ENCODE measurements at places on chromosomes 3 and 15.

DNA sequence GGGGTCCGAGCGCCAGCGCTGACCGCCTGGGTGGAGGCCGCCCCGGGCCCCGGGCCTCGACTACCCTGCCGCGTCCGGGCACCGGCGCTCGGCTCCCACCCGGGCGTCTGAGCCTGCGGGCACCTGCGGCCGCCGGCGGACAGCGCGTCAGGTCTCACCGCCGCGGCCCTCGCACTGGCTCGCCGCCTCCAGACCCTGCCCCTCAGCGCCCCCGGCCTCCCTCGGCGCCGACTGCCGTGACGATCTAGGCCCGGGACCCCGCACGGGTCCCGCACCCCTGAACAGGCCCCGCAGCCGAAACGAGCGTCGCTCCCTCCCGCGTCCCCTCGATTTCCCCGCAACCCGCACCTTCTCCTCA is 297 bp downstream of the PRC1 start:
- no peak for DNase-seq

DNA sequence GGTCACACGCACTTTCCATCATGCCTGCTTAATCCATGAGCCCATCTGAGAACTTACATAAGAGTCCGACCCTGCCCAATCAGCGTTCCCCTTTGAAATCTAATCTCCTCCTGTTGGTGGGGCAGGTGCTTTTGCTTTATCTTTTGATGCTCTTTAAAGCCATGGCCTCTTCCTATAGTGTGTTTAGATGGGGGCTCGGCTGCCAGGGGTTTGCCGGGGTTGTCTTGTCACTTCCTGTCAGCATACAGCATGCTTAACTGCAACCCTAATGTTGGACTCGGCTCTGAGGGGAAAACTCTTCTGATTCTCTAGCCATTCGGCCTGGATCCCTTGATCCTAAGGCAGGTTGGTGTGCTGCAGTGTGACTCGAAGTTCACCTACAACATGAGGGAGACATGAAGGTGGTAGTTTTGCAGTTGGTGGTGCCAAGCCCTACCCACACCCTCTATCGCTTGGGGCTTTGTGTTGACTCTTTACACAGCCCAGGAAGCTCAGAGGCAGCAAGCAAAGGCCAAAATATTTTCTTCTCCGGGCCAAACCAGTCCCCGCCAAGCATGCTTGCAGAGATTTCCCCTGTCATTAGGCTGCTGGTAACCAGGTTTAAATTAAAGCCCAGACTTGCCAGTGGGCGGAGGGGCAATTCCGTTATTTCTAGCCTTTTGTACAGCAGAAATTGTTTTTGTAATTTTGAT is 218.7 kb downstream of the FEZF2 start:
- DNase-seq, result no peak

- no peak for DNase-seq
Observed at GRCh38 chr3:20564966-20565365, 379.0 kb upstream of the SGO1 start.

GRCh38 chr15:31228980-31229826 is 97.4 kb upstream of the KLF13 start:
- no peak for DNase-seq

- no peak for DNase-seq
Observed at GRCh38 chr15:101381671-101382212, 86.7 kb upstream of the SNRPA1 start.

- no peak for DNase-seq
Observed at GRCh38 chr15:96599268-96599667, 268.8 kb downstream of the NR2F2 start.

DNA sequence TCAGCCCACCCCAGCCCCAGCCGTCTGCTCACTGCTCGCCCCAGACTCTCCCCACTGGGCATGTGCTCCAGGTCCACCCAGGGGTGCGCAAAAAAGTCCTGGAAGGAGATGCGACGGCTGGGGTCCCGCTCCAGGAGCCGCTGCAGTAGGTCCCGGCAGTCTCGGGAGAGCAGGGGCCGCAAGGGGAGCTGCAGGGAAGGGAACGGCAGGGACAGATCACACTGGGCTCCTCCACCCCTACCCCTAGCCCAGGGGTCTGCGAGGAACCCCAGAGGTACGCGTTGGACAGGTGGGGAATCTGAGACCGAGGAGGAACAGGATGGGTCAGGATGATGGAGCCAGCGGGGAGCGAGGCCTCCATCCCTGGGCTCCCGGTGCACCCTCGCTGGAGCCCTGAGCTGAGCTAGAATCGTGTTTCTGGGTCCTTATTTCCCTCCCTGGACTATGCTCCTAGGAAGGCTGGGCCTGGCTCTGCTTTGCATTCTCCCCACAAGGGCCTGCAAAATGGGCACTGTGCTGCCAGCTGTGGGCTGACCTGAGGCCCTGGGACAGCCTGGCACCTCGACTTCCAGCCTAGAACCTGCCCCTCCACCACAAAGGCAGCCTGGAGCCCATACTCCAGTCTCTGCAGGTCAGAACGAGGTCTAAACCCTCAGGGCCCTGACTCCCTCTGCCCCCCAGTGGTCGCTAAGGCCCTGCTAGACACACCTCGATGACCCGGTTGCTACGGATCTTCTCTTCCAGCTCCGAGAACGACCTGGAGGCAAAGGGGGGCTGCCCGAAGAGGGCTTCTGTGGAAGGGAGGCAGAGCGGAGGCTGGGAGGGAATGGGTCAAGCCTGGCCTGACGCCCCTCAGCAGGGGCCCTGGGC is 3.2 kb downstream of the ULK3 start:
- DNase-seq, result no peak

DNA sequence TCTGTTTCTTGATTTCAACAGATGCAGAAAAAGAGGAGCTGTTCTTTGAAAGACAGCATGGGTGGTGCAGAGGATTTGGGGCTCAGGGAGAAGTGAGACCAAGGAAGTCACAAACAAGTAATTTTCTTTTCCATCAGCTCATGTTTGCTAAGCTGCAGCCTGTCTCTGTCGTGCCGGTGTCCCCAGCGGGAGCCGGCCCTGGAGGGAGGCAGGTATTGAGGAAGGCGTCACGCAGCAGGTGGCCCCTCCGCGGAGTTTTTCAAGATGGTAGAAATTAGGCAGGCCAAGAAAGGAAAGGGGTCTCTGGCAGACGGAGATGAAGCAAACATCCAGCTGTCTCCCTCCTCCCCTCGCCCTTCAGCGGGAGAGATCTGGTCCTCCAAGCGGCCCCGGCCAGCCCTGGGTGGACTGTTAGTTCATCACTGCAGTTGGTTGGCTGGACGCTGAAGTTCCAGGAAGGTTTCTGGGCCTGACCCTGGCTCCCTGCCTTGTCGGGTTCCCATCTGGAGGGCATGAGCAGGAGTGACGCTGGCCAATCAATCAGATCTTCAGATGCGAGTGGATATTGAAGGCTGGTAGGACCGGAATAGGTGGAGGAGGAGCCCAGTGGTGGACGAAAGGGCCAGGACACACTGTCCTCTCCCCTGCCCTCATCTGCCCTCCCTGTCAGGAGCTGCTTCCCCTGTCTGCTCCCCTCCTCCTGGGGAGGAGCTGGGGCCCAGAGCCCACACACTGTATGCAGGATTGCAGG is 27.7 kb upstream of the MUC4 start:
- no peak for DNase-seq

- DNase-seq, result no peak
Observed at GRCh38 chr15:25678500-25678855, 184.6 kb downstream of the ATP10A start.

DNA sequence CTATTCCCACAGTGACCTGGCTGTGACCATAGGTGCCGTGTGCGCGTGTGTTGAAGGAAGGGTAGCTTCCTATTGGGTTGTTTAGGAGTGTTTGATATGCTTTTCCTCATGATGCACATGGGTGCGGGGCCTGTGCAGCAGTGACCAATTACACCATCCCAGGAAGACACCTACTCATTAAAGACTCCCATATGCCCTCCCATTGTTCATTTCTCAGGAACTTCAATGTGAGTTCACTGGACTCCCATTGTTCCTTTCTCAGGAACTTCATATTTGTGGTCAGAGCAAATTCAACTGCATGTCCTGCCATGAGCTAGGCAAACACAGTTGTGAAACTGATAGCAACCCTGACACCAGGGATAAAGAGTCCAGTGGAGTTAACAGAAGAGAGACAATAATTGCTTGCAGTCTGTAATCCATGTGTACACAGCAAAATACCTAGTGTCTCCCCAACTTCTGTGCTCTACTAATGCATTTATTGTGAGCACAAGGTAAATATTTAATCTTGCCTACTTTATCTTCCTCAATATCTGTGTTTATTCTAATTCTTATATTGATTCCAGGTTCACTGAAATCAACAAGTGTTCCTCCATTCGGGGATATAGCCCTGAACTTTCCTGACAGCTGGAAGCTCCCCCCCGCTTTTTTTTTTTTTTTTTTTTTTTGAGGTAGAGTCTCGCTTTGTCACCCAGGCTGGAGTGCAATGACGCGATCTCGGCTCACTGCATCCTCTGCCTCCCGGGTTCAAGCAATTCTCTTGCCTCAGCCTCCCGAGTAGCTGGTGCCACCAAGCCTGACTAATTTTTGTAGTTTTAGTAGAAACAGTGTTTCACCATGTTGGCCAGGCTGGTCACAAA is 57.5 kb upstream of the GCNT3 start:
- no peak for DNase-seq

GRCh38 chr15:86916671-86917360 is 837.1 kb downstream of the AGBL1 start:
- DNase-seq, result no peak

DNA sequence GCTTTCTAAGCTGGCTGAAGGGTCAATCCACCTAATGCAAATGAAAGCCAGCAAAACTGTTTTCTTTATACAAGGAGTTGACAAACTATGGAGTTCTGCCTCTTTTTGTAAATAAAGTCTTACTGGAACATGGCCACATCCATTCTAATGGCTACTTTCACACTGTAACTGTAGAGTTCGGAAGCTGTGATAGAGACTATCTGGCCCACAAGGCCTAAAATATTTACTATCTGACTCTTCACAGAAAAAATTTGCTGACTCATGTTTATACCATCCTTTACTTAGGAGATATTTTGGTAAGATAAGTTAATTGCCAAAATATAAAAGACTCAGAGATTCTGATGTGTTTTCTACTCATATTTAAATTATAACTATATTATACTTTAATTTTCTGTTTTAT is 93.7 kb upstream of the GK5 start:
- DNase-seq, result no peak

DNA sequence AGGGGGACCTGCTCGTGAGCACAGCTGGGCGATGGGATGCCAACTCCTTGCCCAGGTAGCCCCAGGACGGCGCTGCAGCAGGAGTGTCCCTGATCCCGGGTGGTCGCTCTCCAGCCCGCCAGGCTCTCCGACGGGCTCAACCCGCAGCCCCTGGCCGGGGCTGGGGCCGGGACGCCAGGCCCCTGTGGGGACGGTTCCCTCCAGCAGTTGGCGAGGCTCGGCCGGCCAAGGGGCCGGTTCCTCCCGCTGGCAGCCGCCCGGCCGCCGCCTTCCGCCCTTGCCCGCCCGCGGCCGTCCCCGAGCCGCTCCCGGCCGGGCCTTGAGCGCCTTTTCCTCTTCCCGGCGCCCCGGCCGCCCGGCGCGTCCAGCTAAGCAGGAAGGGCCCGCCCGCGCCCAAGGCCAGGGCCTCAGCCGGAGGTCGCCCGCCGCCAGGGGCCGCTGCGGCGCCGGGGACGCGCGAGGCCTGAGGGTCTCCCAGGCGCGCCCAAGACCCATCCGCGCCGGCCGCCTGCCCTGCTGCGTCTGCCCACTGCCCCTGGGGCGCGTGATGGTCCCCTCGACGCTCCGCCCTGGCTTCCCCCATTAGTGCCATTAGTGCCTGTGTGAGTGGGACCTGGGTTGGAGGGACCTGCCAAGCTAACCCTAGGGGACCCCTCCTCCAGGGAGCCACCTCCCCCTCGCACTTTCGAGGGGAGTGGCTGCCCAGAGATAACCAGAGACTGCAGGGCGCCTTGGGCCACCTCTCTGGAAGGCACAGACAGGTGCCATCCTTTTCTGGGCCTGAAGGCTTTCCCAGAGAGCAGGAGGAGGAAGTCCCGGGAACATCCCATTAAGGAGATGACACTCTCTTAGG is 106.4 kb downstream of the FBLN2 start:
- no peak for DNase-seq

DNA sequence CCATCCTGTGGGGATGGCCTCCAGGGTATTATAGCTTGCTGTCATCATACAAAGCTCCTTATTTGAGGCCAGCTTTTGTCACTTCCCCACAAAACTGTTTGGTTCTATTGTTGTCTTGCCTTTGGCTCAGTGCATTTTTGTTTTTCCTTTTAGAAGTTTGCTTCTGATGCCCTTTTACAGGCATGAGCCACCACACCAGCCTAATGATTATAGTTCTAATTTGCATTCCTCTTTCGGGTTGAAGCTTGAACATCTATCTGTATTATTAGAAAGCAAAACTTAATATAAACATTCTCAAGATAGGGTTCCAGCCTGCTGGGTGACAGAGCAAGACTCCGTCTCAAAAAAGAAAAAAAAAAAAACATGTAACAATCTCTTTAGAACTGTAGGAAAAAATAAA is 39.8 kb downstream of the SMARCC1 start:
- no peak for DNase-seq

DNA sequence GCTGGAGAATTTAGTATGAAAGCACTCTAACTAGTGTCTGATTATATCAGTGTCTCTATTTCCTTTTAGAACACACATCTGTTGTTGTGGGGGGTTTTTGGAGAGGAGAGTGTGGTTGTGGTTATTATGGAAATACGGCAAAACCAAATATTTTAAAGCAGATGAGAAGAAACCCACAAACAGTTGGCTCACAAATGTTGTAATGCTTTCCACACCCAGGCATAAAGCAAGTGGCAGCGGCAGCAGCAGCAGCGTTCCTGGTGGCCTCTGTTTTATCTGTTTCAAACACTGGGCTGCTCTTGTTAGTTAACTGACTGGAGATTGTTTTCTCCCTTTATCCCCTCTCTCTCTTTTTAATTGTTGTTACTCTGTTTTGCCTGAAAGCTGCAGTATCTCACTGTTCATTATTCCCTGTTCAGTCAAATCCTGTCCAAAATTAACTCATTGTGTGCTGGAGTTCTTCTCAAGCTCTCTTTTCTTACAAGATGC is 1045.5 kb upstream of the NR2F2 start:
- DNase-seq, result no peak

- no peak for DNase-seq
Observed at GRCh38 chr15:90200534-90201129, 498 bp upstream of the SEMA4B start.
